ENCODE measurements at places on chromosomes 3 and 15.
A peak's percentile ranks its signal among the peaks of the same experiment; 100 is the strongest.

DNA sequence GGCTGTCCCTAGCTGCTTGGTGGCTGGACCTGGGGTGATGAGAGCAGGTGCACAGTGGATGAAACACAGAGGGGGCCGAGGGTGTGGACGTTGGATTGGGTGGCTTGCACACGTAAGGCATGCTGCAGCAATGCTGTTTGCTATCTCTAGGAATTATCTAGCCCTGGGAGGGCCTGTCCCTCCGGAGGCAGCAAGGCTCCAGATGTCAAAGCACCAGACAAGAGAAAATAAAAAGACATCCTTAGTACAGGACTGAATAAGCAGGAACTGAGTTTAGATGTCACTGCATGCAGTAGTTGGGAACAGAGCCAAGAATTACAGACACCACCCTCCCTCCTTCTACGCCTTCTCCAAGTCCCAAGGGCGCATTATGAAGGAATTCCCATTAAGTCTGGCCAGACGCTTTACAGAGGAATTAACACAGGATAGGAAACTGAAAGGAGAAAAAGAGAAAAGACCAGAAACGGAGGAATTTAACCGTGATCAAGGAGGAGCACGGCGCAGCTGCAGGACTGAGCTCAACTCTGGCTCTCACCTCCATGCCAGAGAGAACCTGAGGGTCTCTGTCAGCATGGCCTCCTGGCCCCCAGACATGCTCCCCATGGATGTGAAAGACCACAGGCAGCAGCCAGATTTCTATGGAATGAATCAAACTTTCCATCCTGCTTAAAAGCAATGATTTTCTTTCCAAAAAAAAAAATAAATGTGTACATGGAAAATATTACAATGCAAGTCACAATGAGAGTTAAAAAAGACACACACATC is 13.8 kb downstream of the ATP10A start:
- DNase-seq = no peak

GRCh38 chr3:80187981-80188380 is 420.2 kb upstream of the ROBO1 start:
- DNase-seq = no peak

DNA sequence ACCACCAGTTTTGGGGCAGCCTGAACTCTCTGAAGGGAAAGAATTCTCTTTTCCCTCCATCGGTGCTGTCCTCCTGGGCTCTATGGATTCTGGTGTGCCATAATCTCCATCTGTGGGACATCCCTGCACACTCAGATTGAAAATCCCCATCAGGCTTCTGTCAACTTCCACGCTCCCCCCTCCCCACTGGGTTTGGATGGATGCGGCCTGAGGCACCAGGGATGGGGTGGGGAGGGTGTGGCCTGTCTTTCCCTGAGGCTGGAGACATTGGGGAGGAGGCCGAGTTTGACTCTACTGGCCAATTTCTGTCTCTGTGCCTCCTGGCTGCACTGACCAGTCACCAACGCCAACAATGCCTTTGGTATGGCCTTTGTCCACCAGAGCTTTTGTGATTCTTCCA is 16.3 kb upstream of the FBLN2 start:
- DNase-seq = no peak

DNA sequence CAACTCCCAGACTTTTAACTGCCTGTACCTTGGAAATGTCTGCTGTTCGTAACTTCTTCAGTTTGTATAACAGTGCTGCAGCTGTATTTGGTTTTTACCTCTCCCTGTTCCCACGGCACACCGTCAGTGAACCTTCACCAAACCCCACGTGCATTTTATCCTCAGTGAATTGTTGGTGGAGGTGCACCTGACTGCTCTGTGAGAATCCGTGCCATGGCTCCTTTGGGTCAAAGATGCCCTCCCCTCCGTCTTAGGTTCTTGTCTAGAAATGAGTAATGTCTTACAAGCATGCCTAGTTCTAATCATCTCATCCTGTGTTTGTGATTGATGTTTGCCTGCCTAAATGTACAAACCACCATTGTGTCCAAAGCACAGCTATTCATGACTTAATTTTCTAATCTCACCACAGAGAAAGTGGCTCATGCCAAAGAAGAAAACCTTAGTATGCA is 28.2 kb downstream of the TPM1 start:
- no peak for DNase-seq

DNA sequence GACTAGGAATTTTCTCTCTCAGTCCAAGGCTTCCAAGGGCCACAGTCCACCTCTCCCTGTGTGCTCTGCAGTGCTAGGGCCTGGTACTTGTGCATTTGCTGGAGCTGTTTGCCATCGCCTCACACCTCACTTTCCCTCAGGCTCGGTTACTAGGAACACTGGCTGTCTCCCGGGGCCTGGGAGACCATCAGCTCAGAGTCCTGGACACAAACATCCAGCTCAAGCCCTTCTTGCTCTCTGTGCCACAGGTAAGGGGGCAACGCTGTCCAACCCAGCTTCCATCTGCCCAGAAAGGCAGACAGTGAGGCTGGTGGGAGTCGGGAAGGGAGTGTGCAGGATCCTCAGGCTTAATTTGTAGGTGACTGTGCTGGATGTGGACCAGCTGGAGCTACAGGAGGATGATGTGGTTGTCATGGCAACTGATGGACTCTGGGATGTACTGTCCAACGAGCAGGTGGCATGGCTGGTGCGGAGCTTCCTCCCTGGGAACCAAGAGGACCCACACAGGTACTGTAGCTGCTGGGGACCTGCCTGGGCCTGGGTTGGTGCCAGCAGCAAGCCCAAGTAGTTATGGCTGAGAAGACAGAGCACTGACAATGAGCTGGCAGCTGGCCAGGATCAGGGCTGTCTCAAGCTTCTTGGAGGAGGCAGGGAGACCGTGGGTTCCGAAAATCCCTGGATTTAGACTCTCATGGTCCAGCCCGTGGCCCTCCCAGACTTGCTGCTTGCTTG is 3.4 kb downstream of the PPM1M start:
- DNase-seq = no peak

GRCh38 chr3:180362081-180362480 is 239.9 kb upstream of the TTC14 start:
- no peak for DNase-seq

- DNase-seq = no peak
Measured at GRCh38 chr3:189625071-189625470, 6.1 kb upstream of the TP63 start.

DNA sequence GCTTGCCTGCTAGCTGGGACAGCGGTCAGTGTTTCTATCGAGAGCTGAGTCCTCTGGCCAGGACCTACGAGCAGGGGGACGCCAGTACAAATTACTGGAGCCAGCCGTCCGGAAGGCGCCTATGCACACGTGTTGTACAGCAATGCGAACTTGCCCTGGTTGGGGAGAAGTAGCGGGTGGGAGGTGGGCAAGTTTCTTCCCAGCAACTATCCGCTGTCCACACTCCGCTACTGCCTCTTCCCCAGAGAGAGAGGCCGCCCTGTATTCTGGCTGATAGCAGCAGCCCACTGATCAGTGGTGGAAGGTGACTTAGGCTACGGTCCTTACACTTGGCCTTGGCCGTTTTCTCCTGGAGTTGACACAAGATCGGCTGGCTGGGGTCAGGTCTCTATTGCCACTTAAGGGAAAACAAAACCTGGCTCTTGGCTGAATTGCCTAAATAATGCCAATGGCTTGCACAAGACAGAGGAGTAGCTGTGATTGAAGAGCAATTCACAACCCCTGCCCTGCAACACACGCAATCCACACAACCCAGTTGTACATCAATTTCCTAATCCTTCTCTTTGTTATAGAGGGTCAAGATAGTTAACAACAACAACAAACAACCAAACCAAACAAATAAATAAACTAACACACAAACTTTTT is 12.8 kb upstream of the SHC4 start:
- no peak for DNase-seq

DNA sequence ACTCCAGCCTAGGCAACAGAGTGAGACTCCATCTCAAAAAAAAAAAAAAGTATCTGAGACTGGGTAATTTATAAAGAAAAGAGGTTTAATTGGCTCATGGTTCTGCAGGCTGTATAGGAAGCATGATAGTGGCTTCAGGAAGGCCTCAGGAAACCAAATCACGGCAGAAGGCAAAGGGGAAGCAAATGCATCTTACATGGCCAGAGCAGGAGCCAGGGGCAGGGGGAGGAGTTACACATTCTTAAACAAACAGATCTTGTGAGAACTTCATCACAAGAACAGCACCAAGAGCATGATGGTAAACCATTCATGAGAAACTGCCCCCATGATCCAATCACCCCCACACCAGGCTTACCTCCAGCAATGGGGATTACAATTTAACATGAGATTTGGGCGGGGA is 37.2 kb downstream of the ACAP2 start:
- no peak for DNase-seq

- no peak for DNase-seq
Measured at GRCh38 chr3:149091983-149092382, 5.7 kb upstream of the HLTF start.

DNA sequence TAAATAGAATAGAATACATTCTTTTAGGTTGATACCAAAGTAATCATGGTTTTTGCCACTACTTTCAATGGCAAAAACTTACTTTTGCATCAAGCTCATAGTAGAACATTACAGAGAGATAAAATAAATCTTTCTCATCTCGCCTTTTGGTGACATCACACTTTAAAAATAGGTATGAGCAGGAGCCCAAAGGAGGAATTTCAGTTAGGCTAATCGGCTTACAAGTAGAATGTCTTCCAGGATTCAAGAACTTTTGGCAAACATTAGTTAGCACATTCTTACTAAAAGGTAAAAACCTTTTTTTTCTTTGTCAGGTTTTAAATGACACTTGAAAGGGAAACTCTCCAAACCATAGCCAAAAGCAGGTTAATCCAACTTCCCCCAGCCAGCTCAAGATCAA is 59.7 kb upstream of the CMSS1 start:
- DNase-seq = no peak

- no peak for DNase-seq
Measured at GRCh38 chr15:77067691-77068367, 3.1 kb downstream of the TSPAN3 start.

- no peak for DNase-seq
Measured at GRCh38 chr3:152382312-152383135, 113.8 kb downstream of the MBNL1 start.

- peak; percentile 75 for DNase-seq
Measured at GRCh38 chr3:79019137-79019923, 748.5 kb downstream of the ROBO1 start.

DNA sequence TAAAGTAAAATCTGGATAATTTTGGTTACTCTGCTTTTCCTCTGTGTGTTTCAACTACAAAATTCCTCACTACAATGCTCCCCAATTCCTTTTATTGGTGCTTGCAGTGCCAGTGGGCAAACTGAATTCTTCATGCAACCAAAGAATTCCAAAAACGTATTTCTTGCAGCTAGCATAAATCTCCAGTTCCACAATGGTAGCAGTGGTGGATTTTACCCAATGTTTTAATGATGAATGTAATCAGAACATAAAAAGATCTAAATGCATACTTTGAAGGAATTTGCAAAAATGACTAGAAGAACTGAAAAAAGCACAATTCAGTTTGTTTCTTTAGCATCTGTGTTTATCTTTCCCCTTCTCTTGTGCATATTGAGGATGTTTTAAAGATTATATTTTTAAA is 359.6 kb upstream of the TPRG1 start:
- DNase-seq = no peak

GRCh38 chr3:167346171-167346570 is 33.9 kb downstream of the ZBBX start:
- DNase-seq = no peak

DNA sequence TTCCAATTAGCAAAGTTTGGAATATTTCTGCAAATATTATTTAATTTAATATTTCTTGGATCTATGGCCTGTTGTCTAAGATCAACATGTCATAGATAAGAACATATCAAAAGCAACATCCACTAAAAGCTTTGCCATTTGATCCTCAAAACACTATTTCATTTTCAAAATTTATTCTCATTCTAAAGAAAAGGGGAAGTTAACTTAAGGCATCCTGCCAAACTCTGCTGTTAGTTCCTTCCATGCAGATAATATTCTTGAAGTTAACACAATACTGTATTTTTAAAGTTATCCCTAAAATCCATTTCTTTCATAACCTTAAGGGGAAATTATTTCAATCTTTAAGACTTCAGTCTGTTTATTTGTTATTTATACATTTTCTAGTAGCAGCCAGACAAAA is 28.2 kb upstream of the GBE1 start:
- no peak for DNase-seq

DNA sequence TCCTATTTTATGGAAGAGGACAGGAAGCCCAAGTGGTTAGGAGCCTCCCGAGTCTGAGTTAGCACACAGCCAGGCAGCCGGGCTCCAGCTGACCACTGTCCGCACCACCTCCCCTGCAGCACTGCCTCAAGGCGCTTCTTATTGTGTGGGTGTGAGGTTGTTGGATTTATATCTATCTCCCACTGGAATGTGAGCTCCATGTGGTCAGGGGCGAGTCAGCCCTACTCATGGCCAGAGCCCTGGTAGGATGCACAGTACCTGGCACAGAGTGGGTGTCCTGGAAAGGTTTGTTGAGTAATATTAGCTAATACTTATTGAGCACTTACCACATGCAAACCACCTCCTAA is 9.7 kb upstream of the FBLN2 start:
- no peak for DNase-seq

DNA sequence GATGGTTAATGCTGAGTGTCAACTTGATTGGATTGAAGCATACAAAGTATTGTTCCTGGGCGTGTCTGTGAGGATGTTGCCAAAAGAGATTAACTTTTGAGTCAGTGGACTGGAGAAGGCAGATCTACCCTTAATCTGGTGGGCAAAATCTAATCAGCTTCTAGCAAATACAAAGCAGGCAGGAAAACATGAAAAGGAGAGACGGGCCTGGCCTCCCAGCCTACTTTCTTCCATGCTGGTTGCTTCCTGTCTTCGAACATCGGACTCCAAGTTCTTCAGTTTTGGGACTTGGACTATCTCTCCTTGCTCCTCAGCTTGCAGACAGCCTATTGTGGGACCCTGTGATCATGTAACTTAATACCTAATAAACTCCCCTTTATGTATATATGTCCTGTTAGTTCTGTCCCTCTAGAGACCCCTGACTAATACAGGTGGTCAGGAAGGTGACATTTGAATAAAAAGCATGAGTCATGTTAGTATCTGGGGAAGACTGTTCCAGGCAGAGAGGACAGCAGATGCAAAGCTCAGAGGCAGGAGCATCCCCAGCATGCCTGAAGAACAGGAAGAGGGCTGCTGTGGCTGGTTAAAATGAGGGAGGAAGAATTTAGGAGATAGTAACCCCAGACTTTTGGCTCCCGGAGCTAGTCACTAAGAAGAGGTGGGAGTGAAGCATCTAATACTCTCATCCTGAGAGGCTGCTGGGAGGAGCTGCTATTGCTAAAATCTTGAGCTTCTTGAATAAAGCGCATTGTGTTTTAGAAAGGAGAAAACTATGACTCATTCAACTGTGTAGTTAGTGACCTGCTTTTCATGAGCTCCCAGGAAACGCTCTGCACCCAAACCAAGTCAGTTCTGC is 207.4 kb upstream of the HES1 start:
- no peak for DNase-seq

GRCh38 chr15:70068783-70069565 is 28.7 kb downstream of the TLE3 start:
- DNase-seq = no peak

DNA sequence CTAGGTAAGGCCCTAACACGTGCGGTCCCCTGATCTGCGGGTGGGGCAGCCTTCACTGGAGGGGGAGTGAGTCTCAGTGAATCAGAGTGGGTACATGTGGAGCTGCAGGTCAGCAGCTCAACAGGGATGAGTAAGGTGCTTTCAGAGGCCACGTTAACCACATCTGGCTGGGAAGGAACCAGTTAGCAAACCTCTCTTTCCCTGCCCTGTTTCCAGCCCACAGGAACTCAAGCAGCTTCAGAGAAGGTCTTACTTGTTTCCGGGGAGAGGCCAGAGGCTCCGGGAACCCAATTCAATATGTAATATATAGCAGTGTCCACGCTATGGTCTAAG is 175.3 kb downstream of the XXYLT1 start:
- DNase-seq = no peak

GRCh38 chr15:73727330-73727976 is 25.7 kb downstream of the INSYN1 start:
- DNase-seq = no peak
